ENCODE measurements at places on chromosomes 7 and 10.

DNA sequence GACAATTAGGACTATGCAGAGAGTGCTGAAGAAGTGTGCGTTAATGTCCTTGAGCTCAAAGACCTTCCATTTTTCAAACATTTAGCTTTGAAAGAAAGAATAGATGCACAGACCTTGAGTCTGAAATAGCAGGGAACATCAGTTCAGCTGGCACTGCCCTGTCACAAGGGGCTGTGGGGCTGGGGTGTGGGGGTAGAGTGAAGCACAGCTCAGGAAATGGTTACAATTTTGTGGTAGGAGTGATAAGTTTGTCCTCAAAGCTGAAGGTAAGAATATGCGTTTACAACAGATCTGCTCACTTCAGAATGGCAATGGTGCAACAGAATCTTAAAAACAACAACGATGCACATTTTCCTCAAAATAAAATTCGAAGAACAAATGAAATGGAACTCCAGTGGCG lies 33.6 kb downstream of the SMKR1 start:
- no peak for DNase-seq

DNA sequence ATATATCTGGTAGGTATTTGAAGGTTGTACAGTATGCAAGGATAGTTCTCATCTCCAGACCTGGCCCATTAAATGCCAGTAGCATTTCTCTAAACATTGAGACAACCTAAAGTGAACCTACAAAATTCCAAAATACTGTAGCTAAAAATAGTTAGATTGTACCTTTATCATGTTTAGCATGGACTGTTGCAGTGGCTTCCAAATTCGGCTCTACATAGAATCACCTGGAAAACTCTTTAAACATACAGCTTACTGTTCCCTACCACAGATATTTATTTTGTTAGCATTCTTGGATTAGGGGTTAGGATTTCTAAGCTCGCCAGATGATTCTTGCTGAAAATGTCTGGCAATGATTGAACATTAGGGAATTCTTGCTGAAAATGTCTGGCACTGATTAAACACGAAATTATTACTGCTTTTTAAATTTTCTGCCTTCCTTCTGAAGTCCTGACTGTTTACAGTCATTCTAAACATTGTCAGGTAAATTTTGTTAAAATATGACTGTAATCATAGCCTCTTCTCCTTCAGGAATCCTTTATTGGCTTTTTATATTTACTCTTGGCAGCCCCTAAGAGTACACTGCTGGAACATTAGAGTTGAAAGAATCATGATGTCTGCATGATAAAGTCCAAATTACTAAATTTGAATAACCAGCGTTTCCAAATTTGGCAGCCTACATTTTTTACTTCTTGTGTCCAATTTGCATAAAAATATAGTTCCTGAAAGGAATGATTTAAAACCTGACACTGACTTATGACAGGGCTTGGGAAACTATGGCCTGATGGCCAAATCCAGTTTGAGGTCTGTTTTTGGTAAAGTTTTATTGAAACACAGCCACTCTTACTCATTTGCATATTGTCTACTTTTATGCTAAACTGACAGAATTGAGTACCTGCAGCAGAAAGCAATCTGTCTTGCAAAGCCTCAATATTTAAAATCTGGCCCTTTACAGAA lies 40.3 kb downstream of the SHOC2 start:
- no peak for DNase-seq

DNA sequence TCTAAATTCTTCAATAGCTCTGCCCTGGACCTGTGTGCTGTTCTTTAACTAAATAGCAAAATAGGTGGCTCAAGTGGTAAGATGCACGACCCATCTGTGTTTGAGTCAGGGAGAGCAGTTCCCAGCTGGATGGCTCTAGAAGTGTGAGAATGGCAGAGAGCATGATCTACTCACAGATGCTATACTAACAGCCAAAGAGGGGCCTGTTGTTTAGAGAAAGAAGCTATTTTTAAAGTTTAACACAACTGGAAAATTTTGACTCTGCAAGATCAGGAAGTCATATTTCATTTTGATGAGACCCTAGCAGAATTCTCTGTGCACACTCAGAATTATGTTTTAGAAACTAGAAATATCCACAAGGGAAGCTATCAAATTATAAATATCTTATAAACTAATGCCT lies 87.4 kb upstream of the PIP4K2A start:
- no peak for DNase-seq

DNA sequence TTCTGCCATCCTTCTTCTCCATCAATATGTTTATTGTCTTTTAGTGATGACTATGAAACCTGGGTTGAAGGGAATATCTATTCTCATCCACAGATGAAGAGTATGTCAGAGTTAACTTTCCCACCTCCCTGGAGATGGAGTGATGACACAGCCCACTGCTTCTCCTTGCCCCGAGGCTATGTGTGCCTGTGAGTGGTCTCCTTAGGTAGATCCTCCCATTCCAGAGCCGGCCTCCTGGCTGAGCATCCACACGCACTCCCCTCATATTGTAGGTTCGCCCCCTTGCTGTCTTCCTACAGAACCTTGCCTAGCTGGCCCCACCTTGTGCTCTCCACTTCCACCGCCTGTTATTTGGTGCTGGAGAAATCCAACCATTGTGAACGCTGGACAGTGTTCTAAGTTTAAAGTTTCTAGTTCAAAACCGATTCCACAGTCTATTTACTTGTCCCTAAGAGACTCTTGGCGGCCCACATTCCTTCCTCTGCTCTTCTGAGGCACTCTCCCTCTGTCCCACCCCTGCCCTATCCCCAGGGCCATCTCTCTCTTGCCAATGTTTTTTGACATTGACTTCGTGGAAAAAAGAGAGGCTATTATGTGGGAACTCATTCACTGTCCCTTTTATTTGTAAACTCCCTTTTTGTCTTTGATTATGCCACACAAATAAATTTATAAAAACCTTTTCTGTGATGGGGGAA lies 168.0 kb downstream of the ZNF438 start:
- no peak for DNase-seq

DNA sequence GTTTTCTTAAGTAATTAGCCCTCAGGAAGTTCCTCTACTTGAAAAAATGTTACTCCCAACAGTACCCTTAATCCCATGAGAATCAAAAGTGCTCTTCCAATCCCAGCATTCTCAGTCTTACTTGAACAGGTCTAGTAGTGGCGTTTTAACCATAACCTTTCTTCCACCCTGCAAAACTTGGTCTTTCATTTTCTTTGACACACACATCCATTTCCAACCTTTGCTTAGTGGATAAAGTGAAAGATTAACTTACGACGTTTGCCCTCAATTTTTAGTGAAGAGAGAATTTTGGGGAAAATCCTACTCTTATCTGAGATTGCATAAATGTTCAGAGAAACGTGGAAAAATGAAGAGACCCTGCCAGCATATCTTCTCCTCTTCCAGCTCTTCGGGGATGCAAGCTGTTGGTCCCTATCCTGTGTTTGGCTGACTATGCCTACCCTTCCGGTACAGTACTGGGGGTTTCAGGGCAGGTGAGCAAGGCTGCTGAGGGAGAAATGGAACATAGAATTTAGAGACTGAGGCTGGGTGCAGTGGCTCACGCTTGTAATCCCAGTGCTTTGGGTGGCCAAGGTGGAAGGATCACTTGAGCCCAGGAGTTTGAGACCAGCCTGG lies 18.8 kb downstream of the WBP1L start:
- DNase-seq: no peak

GRCh38 chr10:71821909-71822763 lies 28.9 kb downstream of the PSAP start:
- no peak for DNase-seq

DNA sequence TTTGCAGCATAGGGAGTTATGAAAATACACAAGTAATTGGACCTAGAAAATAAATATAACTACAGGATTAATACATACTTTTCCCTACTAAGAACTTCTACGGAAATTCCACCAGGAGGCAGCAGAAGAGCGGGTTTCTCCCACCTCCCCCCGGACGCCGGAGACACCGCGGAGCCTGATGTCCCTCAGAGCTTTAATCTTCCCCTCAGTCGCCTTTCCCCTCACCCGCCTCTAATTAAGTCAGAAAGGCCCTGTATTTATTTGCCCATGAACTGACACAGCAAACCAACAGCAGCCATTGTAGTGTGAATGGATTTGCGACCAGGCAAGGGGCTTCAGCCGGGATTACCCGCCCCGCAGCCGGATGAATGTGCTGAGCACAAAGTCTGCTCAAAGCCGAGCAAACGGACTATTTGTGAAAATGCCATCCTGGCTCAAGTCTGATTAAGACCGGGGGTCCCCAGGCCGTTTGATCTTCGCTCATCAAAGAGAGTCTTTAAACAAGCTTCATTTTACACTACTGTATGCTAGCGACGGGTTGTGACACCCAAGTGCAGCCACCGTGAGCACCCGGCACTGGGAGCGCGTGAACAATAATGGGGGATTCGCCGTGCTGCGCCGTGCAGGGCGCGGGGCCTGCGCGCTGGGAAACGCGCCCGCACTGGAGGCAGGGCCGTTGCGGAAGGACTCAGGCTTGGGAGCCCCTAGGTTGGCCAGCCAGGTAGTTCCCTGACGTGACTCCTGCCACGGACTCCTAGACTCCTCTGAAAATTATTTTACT lies 5.6 kb upstream of the DKK1 start:
- DNase-seq: no peak

GRCh38 chr7:20329389-20330238 lies 1.1 kb upstream of the ITGB8 start:
- peak; percentile 74 for DNase-seq

DNA sequence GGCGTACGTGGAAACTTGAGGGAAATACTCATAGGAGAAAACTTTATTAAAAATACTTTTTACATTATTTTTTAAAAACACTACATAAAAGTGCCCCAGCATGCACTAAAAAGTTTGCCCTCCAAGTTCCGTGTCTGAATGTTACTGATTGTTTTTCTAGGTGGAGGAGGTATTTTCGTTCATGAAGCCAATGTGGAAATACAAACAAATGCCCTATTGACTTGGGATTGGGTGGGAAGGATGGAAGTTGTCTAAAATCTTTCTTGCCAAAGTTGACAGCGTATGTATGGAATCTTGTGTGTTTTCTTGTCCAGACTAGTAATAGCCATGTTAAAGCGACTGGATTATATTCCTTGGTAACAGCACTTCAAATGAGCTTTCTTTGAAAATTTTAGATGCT lies 1.2 kb downstream of the PROSER2 start:
- no peak for DNase-seq

GRCh38 chr10:35127289-35127891 lies 744 bp downstream of the CREM start:
- DNase-seq: peak; percentile 62

DNA sequence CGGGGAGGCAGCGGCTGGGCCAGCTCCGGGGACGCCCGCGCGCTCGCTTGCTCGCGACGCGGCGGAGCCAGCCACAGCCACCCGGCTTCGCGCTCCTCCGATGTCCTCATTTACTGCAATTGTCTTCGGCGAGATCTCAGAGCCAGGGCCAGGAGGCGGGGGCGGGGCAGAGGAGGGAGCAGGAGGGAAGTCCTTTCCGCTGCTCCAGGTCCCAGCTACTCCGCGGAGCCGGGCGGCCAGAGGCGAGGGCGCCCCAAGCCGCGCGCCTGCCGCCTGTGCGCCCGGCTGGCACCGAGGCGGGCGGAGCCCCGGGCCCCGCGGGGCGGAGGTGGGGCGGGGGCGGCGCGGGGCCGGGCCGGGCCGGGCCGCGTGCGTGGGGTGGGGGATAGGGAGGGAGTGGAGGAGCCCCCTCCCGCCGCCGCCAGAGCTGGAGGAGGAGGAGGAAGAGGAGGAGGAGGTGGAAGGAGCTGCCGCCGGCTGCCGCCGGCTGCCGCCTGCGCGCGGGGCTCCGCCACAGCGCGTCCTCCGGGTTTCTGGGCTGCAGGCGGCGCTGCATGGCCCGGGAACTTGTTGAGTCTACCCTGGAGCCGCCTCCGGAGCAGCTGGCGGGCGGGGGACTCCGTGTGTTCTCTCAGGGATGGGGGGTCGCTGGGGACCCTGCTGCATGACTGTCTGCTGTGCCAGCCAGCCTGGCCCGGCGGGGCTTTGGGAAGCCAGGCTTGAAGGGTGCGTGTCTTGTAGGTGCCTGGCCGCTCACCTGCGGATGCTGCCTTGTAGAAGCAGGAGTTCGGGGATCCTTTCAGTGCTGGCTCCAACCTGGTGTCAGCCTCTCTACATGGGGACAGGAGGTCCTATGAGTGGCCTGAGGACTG lies at the start of gene INSYN2A:
Gene INSYN2A, minus strand, starts transcription at position 310 of the 872 bp plus-strand sequence. CDS start 20,196 bp downstream, outside the sequence.
- DNase-seq: no peak

DNA sequence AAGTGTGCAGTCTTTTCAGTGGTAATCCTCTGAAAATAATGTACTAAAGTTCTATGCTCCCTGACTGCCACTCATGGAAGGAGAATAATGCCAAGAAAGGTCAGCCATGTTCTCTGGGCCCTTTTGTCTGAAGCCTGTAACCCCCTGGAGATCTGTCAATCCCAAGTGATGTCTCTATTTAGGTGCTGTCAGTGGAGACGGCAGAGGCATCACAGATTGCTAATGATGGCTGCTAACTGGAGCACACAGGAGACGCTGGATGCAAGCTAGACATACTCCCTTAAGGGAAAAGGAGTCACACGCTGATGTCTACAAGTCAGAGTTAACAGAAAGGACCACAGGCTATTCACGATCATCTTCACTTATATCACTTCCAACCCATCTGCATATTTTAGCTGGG lies 118.8 kb downstream of the RSU1 start:
- DNase-seq: no peak

GRCh38 chr10:27569946-27570345 lies 65.8 kb downstream of the RAB18 start:
- DNase-seq: no peak

DNA sequence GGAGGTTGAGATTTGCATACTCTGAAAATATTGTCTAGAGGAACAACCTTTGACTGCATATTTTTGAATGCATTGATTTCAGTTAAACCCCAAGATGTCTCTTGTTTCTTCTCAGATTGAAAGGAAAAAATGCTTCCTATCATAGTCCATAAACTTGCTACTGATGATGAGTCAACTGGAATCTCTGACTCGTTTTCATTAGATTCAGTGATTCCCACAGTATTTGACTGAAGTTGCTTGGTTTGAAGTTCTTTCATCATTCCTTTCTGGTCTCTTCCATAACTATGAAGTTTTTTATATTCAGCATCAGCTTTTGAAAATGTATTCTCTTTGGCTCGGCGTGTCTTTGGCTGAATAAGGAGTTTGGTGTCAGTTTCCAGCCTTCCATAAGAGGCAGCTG lies 10.7 kb downstream of the PEX1 start:
- no peak for DNase-seq

DNA sequence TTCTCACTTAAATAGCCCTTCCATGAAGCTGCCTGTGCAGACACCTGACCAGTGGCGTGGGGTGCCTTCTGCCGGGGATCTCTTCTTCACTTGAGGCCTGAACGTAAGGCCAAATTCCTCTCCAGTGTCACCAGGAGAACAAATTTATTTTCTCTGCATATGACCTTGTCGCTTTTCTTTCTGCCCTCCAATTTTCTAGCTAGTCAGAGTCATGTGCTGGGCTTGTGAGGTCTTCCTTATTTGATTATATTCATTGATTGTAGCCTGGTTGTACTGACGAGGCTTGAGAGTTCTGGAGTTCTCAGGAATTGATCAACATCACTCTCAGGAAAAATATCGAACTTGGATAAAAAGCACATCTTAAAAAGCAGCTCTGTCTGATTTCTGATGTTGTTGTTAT lies 255.7 kb downstream of the BUB3 start:
- no peak for DNase-seq

Data from RWPE2 (cell line).